ENCODE measurements at places on chromosomes 2 and 18.

DNA sequence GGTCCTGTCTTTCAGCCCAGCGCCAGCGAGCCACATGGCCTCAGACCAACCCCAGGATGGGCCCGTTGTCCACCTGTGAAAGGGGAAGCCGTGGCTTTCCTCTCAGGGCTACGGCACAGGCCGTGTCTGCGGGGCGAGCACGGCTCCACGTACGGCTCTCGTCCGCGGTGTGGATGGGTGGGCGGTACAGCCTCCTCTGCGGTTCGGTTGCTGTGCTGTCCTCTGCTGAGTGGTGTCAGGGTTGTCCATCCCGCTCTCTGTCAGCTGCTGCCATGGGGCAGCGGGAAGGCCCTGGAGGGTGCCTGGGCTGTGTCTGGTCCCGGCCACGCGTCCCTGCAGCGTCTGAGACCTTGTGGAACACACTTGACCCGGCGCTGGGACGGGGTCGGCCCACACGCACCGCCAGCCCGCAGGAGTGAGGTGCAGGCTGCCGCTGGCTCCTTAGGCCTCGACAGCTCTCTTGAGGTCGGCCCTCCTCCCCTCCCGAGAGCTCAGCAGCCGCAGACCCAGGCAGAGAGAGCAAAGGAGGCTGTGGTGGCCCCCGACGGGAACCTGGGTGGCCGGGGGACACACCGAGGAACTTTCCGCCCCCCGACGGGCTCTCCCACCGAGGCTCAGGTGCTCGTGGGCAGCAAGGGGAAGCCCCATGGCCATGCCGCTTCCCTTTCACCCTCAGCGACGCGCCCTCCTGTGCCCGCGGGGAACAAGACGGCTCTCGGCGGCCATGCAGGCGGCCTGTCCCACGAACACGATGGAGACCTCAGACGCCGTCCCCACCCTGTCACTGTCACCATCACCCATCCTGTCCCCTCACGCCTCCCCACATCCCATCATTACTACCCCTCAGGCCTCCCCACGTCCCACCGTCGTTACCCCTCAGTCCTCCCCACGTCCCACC lies 128.7 kb downstream of the NFATC1 start:
- DNase-seq, result peak; percentile 61

DNA sequence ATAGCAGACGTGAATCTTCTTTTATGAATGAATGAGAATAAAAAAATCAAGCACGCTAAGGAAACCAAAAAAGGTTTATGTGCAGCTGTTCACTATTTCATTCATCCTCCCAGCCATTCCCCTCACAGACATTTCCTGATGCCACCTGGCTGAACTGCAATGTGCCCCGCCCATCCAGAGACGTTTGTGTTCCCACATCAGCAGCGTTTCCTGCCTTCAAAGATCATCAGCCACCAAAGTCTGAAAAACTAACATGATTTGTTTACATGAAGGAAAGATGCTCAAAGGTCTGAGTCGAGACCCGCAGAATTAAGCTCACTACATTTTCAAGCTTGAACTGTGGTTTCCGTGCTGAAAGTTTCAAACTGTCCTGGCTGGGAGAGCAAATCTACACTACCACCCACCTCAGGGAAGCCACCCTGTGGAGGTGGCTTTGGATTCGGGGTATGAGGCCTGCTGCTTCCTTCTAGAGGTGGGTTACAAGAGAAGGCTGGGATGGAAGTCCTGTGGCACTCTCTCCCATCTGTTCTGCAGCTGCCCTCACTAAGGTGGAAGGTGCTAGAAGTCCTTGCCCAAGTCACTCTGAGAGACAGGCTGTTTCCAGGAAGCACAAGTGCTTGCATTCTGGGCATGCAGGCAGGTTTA lies 201.3 kb upstream of the OSR1 start:
- no peak for DNase-seq

- DNase-seq, result no peak
These were observed 36.6 kb upstream of the DYNC2LI1 start for GRCh38 chr2:43737097-43737854.

DNA sequence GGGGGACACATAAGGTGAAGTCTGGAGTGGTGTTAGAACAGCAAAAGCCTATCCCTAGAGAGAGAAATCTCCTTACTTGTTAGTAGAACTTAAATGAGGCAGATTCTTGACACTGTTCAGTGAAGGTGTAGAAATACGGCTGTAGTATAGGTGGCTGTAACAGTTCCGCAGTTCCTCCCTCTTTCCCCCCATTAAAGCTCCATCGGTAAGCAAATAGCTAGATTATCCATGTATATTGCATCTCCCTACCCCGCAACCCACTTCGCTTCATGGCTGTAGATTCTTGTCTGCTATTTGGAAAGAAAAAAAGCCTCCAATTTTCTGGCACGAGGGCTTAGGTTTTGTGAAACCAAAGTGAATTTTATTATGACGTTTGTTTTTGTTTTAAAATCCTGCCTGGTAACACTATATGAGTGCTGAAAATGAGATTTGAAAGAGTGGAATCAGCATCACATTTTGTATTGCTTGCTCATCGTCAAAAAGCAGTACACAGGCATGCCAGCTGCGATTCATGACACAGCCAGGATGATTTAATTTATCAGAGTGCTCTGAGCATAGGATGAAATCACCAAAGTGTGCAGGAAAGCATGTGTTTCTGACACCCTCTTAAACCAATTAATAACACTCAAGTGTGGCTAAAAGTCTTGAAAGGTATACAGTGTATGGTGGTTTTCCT lies 1.4 kb downstream of the FAM171B start:
- DNase-seq, result no peak

DNA sequence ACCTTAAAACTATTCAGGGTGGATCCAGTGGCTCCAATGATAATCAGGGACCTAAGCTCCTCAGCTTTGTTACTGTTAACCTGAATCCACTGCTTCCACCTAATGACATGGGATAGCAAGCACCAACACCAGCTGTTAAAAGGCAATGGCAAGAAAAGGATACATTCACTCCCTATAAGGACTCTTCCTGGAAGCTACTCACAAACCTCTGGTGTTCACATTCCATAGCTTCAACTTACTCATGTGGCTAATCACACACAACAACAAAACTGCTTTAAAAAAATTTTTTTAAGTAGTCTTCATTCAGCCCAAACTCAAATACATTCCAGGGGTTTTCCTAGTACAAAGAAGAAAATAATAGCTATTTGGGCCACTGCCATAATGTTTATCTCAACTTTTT lies 24.5 kb downstream of the ROCK2 start:
- DNase-seq, result no peak

DNA sequence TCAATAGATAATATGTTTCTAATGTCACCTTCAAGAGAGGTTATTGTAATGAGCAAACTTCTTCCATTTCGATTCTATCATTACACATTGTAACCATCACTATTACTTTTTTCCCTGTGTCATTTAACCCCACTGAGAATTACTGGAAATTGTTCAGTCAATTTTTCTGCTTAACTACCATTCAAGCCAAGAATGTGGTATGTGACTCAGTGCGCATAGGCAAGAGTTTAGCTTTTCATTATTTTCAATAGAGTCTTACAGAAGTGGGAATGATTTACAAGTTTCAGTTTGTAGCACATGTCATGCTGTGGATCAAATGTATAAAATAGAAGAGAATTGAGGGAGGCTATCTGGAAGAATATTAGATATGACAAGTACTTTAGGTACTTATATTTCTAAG lies 34.3 kb upstream of the PIEZO2 start:
- DNase-seq, result no peak

DNA sequence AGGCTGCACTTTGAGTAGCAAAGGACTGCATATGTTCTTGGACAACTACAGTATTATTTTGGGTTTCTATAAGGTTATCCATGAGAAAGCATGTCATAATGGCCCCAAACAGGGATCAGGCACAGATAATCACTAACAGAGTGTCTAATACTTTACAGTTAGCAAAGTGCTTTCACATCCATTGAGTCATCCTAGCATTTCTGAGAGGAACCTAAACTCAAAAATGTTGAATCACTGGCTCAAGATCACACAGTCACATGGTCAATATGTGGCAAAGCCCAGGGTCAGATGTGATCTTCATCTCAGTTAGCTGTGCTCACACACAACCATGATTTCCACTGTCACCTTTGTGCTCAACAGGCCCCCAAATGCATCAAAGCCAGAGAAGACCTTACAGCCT lies 156.1 kb upstream of the VRK2 start:
- DNase-seq, result no peak

Measured in stimulated activated CD4-positive, alpha-beta T cell treated with anti-CD3 and anti-CD28 coated beads, Interleukin-2, amount 100 ng/mL, for 24 hours (primary cell).